CD8-positive, alpha-beta memory T cell (primary cell): ENCODE measurements at places on chromosomes 11 and 22.

DNA sequence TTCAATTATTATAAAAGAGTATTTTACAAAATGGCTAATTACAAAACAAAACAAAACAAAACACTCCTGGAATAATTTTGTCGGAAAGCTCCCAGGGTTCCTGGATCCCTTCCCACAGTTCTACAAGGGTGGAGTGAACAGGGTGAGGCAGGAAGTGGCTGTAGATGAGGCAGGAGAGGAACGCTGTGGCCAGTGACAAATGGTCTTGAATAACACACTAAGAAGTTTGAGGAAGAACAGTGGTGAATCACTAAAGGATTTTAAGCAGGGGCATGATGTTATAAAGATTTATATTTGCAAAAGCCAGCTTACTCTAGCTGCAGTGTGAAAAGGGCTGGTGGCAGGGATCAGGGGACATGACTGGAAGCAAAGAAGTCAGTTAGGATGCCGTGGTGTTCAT is 33.8 kb upstream of the APOA1 start:
- DNase-seq: no peak

- no peak for DNase-seq
Observed at GRCh38 chr11:101944923-101945322, 28.6 kb upstream of the ANGPTL5 start.

- DNase-seq: no peak
Observed at GRCh38 chr11:102110761-102111010, 439 bp downstream of the YAP1 start.

GRCh38 chr22:17726928-17727897 is 47.1 kb downstream of the BID start:
- no peak for DNase-seq

DNA sequence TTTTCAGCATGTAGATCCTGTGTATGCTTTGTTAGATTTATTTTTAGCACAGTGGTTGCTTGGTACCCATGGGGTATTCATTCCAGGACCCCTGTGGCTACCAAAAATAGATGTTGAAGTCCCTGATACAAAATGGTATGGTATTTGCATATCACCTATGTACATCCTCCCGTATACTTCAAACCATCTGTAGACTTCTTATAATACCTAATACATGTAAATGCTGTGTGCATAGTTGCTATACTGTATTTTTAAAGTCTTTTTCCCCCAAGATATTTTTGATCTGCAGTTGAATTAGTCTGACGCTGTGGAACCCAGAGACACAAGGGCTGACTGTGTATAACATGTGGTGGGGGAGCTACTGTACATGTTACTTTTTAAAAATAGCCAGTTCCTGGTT is 101.1 kb downstream of the ATXN10 start:
- no peak for DNase-seq

- peak; percentile 4 for DNase-seq
Observed at GRCh38 chr22:31344578-31345330, 1.4 kb downstream of the PATZ1 start.

GRCh38 chr11:75350743-75351540 is 519 bp downstream of the ARRB1 start:
- DNase-seq: peak; percentile 52

DNA sequence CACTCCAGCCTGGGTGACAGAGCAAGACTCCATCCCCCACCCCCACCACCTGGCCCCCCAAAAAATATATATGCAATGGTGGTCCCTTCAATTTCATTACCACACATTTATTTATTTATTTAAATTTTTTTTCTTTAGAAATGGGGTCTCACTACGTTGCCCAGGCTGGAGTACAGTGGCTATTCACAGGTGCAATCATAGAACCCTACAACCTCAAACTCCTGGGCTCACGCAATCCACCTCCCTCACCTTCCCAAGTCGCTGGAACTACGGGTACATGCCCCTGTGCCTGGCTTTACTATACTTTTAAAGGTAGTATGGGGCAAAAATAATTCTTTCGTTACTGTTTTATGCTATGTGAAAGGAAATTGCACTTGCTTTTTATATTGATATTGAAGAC is 50.9 kb upstream of the EP300 start:
- no peak for DNase-seq

GRCh38 chr11:16881074-16881709 is 133.0 kb downstream of the PLEKHA7 start:
- no peak for DNase-seq

GRCh38 chr11:118186346-118187107 is 10.1 kb upstream of the SCN2B start:
- DNase-seq: no peak

DNA sequence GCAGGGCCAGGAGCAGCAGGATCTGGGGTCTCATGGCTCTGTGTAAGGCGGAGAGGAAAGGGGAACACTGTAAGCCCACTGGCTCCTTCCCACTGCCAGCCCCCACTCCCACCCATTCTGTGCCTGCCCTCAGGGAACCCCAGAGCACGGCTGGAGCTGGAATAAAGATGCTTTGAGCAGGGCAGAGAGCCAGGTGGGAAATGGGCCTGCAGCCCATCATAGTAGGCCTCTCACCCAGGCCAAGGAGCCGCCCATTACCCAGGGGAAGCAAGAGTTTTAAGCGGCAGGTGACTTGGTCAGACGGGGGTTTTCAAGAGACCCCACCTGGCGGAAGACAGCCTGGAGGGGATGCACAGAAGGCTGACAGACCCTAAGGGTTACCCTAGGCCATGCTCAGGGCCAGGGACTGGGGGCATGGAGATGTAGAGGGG is 4.6 kb downstream of the LRRC32 start:
- DNase-seq: no peak

GRCh38 chr11:128361451-128362020 is 225.8 kb downstream of the ETS1 start:
- DNase-seq: no peak

DNA sequence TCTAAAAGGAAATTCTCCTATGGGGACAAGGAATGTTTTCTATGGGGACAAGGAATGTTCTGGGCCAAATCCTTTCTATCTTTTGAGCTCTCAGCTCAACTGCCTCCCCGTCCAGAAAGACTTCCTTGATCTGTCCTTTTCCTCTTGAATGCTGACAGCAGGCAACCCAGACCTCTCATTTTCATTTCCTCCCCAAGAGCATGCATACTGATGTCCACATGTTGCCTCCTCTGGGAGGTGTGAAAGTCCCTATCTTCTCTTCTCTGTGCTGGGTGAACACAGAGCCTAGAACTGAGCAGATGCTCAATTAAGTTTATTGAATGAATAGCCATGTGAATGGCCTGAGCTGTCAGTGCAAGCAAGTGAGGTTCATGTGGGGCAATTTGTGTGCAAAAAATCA is 331.9 kb upstream of the NARS2 start:
- DNase-seq: no peak
